ENCODE measurements at places on chromosomes 5 and 9.
A peak's percentile ranks its signal among the peaks of the same experiment; 100 is the strongest.

DNA sequence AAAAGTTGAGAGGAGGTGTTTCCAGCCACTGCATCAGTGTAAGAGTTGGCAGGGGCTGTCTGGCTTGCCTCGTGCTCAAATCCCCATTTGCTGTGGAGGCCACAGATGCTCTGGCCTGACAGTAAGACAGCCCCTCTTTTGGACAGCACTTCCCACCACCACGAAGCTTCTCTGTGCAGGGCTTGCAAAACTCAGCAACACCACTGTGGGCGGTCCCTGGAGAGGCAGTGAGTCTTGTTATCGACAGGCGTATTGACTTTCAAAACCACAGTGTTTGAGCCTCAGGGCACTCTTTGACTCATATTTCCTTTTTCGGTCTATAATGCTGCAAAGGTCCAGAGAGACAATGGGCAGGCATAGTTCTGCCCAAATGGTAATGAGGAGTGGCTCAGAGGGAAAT lies 539.5 kb downstream of the EBF1 start:
- no peak for DNase-seq

DNA sequence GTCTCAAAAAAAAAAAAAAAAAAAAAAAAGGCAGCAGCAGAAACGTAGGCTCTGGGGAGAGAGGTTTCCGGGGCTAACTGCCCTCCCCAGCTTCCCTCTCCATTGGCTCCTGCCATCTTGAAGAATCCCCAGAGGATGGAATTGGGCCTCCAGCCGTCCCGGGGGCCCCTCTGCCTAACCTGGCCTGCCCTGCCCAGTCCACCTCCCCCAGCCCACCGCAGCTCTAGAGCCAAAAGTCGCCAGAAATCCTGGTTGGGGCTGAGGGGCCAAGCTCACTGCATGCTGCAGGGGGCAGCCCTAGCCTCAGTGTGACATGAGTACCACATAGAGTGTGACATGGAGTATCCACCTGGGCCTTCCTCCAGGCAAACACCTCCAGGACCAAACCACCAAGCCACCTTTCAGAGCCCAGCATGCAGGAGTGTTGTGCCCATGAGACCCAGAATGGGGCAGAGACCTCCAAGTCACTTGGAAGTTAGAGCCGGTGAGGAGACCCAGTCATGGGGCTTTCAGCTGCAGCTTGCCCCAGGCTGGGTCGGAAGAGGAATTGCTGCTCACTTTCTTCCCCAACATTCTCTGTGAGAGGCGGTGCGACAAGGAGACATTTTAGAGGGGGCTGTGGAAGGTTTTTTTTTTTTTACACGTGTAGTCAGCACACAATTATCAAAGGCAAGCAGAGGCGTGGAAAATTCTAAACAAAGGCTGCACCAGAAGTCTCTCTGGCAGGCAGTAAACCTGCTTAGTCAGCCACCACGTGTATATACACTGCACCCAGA lies 17.6 kb downstream of the CD74 start:
- no peak for DNase-seq

- no peak for DNase-seq
Measured at GRCh38 chr5:116922532-116922931, 347.9 kb upstream of the SEMA6A start.

GRCh38 chr5:153480401-153480800 lies 10.1 kb upstream of the GRIA1 start:
- DNase-seq, result no peak

DNA sequence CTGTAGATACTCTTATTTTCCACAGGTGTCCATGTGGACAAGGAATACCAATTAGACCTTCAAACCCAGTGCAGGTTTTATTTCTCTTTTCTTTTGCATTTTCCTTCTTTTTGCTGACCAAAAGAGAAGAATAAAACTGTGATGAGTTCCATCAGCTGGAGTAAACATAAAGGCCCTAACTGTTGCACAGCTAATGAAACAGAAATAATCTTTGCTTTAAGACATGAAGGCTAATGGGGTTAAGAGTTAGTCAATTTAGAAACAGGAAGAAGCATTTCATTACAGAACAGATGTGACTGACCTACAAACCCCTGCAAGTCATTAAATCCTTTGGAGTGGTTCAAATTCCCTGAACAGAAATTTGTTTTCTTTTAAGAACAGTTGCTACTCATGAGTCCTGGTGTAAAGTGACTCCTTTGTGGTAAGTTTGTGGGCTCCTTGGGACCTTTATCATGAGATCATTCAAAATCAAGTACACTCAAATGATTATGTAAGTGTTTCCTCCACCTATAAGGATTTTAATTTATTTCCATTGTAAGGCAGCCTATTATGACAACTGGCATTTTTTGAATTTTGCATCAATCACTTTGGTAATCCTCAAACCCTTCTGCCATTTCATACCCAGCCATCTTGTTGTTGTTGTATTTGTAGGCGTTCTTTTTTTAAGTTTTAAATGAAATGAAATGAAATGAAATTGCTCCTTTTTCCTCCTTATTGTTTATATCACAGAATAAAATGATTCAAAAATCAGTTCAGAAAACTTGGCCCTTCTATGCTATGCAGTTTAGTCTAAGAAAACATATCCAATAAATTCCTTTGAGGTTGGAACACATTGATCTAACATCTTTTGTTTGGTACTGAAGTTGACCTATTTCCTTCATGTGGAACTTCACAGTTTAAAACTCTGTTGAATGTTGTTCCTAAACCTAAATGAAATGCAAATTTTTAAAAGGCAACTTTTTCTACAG lies 1.3 kb downstream of the MINAR2 start:
- no peak for DNase-seq

DNA sequence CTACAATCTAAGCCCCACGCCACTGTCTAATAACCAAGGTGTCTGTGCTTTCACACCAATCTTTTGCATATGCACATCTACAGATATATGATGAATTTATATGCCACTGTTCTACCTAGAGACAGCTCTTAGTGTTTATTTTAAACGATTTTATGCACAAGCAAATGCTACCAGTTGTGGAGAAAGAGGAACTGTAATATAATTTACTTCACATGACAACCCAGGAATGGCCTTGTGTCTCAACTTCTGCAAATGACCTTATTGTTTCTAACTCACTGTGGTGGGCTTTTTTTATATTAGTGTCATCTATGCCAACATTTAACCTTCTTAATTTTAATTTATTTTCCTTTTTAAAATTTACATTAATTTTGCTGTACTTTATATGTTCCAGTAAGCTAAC lies 531.1 kb upstream of the TLE4 start:
- no peak for DNase-seq

DNA sequence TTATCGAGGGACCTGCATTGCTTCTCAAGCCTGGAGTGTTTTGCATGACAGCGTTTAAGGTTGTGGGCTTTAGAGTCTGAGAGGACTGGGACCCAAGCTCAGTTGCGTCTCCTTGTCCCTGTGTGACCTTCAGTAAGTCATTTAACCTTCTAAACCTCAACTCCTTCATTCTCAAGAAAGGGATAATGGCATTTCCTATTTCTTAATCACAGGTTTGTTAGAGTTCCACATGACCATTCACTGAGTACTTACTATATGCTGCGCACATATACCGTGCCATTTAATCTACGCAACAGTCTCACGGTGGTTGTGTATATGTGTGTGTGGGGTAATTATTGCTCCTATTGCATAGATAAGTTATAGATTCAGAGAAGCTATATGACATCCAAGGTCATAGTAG lies 76.3 kb downstream of the MACROH2A1 start:
- no peak for DNase-seq

DNA sequence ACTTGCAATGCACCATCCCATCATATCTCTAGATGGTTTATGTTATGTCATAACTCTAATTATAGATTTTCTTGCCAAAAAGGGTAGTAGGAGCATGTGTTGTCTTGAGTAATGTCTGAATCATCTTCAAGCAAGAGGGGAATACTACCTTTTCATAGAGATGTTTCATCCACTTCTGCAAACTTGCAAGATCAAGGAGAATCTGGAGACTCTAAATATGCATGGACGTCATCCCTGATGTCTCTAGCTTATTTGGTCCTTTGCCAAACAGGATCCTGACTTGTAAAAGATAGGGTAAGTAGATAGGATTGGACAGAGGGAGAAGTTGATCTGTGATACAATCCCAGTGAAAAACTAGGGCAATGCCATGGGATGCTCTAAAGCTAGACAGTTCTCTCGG lies 246.5 kb downstream of the DMRTA1 start:
- no peak for DNase-seq

DNA sequence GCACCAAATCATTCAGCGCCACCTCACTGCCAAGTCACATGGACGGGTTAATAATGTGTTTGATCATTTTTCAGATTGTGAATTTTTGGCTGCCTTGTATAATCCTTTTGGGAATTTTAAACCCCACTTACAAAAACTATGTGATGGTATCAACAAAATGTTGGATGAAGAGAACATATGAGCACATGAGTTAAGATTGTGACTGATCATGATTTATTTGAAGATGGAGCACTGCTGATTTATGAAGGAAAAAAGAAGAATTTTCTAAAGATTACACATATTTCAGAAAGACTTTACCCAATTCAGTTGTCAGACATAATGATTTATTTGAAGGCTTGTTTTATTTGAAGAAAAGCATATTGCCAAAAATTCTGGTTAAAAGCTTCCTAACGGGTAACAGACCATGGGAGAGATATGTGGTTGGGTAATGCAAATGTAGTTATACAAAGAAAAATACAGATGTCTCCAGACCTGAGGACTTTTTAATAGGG lies 37.4 kb downstream of the TNFAIP8 start:
- no peak for DNase-seq

- DNase-seq, result no peak
Measured at GRCh38 chr5:114185274-114185673, 176.6 kb upstream of the KCNN2 start.

DNA sequence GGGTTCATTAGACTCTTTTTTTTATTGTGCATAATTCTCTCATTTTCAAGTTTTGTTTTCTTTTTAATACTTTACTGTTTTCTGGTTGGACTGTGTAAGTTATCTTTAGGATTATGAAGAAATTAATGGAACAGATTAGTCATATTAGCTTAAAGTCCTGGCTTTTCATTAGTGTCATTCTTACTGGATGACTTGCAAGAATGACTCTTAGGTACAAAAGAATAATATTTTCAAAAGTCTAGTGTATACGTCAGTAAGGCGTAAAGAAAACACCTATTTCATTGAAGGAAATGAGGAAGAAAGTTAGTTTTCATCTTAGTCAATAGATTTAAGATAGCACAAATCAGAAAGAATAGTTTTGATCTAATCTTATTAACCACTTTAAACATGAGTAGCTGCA lies 20.4 kb downstream of the UHRF2 start:
- no peak for DNase-seq

- no peak for DNase-seq
Measured at GRCh38 chr5:6869677-6870076, 156.4 kb downstream of the TENT4A start.

- DNase-seq, result no peak
Measured at GRCh38 chr9:27539479-27540441, 10.1 kb upstream of the MOB3B start.

GRCh38 chr9:135079018-135079417 lies 8.4 kb upstream of the OLFM1 start:
- DNase-seq, result no peak

- DNase-seq, result no peak
Measured at GRCh38 chr5:156376751-156377150, 49.8 kb downstream of the SGCD start.

DNA sequence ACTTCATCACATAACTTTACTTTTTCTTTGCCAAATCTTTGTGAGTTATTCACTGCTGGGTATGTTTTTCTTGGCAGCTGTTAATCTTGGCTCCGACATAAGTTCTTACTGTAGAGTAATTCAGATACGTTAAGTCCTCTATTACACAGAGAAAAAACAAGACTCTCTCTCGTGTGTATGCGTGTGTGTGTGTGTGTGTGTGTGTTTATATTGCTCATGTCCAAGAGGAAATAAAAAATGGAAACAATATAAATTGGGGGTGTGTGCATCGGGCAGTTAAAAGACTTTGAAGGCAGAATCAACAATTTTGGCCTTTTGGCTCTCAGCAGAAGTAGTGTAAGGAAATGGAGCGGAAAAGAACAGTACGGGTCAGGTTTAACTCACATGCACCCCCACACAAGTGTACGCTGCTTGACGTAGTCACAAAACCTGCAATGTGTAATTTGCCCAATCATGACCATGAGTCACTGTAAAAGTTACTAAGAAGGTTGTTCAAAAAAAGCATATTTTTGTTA lies 67.2 kb upstream of the IFNE start:
- no peak for DNase-seq

DNA sequence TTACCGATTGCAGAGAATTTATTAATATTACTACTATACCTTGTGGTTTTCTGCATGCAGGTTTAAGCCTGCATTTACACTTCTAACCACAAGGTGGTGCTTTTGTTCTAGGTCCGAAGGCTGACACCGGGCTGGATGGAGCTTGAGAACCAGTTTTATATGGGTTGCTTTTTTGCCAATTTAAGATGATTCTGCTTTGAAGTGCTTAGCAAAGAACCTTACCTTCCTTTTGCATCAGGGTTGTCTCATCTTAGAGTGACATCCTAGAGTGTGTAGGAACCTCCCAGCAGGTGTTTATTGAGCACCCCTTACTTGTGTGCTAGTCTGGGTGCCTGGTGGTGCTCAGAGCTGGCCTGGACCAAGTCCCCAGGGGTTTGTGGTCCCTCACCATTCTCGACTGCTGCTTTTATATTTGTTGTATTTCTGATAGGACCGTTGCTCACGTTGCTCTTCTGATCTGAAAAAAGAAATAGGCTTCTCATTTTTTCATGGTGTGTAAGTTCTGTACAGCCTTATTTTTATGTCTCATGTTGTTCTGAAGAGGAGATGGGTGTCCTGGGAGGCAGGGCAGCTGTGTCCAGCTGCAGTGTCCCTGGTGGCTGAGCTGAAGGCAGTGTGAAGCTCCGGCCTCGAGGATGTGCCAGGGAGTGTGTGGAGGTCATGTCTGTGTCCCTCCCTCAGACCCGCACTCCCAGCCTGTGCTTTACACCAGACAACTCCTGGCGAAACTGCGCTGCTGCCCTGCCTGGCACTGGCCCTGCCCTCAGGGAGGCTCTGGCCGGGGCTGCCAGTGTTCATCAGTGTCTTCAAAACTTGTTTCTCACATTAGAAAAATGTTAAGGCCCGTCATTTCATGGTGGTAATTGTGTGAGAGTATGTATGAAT lies 54.3 kb downstream of the EHMT1 start:
- DNase-seq, result peak; percentile 31

DNA sequence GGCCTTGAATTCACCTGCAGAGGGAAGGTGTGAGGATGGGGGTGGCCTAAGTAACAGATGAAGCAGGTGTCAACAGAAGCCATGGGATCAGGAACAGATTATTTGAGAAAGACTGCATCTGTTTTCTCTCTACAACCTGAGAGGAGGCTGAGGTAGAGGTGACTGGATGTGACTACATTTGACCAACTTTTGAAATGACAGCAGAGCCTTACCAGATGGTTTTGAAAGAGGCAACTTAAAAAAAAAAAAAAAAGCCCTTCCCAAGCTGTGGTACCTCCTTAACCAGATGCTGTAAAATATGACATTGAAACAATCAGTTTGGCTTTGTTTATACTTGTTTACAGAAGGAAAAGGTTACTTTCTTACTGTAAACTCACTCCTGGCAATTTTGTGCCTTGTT lies 108.6 kb downstream of the TRIO start:
- DNase-seq, result no peak
